Thoracic aorta (tissue), 2 donors: ENCODE measurements at places on chromosomes 5 and 9. TPM values are rescaled to one million over a fixed set of nuclear protein-coding genes. Genes with fewer than 3 reads are reported as not detected.

The NR2F1 gene
- 3.4 TPM for total RNA-seq

The PLCXD3 gene
- 5.9 TPM for total RNA-seq

The SLC6A19 gene
- total RNA-seq: not detected

The BHMT gene
- total RNA-seq: 0.41 TPM

DNA sequence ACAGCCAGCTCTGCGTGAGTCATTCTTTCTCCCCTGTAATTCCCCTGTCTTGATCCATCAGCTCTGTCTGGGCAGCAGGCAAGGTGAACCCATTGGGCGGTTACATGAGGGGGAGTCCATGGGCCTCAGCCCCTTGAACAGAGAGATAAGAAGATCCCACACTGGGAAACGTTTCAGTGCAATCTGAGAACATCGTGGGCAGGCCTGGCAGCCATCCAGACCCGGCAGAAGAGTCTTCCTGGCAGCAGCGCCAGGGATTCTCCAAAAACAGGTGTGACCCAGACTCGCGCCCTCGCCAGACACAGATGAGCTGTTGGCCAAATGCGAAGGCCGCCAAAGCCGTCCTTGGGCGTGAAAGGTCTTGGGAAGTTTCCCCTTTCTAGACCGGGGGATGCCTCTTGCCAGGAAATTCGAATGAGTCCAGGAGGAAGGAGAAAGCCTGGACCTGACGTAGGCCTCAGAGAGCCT lies 6.4 kb upstream of the SLC12A7 start:
- DNase-seq: no peak

DNA sequence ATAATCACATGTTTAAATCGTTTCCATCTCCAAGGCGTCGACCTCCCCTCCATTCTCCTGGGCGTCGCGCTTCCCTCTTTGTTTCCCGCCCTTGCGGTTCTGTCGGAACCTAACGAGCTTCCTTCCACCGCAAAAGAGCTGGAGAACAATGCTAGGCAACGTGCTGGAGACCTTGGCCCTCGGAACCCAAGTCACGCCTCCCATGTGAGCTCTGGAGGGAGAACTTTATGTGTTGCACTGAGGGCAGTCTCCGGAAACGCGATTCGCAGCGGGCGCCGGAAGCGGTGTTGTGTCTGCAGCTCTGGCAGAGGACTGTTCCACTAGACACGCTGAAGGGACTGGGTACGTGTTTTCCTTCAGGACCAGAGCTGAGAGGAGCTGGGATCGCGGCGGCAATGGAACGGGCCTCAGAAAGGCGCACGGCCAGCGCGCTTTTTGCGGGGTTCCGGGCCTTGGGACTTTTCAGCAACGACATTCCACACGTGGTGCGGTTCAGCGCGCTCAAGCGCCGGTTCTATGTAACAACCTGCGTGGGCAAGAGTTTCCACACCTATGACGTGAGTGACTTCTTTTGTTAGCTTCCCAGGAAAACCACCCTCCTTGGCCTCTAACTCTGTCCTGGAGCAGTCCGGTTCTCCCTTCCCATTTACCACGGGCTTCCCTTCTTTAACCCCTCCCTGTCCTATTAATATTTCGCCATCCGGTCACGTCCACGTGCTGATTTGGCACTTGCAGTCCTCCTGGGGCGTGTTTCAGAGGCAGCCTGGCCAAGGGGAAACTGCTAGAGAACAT lies at the start of gene WDR36:
Gene WDR36 (plus strand): TSS at position 287 of the 792 bp plus-strand sequence. CDS start 109 bp downstream, at position 396.
- peak; percentile 62 for DNase-seq

GRCh38 chr9:112861155-112861554 lies 29.5 kb downstream of the SLC46A2 start:
- DNase-seq: no peak

DNA sequence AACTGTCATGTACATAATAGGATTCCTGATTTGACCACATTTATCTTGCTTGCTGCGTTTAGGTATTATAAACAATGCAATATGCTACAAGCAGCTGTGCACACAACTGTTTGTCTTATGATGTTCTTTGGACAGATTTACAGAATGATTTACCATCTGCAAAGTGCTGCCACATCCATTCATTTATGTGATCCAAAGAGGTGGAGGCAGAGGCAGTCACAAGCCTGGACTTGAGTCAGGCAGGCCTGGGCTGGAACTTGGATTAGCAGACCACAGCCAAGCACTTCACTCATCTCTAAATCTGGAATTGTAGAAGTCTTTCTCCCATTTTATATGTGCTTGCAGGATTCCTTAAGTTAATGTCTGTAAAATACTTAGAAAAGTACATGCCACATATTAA lies 149.0 kb downstream of the INSYN2B start:
- DNase-seq: no peak

GRCh38 chr5:109250080-109250479 lies 159.7 kb downstream of the PJA2 start:
- DNase-seq: no peak

- no peak for DNase-seq
These were observed 8.9 kb upstream of the AMACR start for GRCh38 chr5:34016750-34017149.

DNA sequence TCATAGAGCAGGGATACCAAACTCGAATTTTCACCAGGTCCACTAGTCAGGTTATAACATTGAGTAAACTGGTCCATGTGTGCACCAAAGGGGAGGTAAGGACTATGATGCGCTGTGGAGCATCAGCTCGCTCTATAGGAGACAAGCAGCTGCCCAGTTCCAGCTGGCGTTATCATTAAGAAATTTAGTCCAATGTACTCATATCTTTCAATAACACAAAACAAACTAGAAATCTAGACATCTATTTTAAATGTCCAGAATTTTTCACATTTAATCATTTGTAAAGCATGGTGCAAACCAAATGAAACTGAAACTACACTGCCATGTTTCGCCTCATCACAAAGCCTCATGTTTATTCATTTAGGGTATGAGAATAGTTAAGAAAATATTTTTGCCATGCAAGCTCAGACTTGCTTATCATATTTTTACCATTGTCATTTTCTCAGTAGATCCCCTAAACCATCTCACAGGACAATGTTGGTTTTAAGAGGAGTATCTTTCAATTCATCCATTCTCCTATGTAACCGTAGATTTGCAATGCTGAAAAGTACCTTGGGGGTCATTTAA lies 50.9 kb downstream of the ZNF474 start:
- DNase-seq: no peak

GRCh38 chr5:101860563-101860962 lies 435.5 kb downstream of the SLCO4C1 start:
- no peak for DNase-seq

GRCh38 chr9:81150016-81150625 lies 539.2 kb downstream of the TLE1 start:
- no peak for DNase-seq

DNA sequence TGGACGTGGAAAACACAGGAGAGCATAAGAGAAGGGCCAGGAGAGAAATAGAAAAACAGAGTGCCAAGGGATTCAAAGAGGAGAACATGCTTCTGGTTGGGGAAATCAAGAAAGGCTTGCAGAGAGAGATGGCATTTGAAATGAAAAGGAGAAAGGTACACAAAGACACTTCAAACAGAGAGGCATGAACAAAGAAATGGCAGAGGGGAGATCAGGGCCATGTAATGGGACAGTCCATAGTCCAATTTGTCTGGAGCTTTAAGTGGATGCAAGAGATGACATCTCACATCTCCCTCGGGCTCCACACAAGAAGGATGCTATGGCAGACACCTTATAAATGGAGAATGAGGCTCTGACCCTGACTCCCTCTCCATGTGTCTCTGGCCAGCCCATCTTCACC lies 331.1 kb downstream of the MLLT3 start:
- DNase-seq: no peak

DNA sequence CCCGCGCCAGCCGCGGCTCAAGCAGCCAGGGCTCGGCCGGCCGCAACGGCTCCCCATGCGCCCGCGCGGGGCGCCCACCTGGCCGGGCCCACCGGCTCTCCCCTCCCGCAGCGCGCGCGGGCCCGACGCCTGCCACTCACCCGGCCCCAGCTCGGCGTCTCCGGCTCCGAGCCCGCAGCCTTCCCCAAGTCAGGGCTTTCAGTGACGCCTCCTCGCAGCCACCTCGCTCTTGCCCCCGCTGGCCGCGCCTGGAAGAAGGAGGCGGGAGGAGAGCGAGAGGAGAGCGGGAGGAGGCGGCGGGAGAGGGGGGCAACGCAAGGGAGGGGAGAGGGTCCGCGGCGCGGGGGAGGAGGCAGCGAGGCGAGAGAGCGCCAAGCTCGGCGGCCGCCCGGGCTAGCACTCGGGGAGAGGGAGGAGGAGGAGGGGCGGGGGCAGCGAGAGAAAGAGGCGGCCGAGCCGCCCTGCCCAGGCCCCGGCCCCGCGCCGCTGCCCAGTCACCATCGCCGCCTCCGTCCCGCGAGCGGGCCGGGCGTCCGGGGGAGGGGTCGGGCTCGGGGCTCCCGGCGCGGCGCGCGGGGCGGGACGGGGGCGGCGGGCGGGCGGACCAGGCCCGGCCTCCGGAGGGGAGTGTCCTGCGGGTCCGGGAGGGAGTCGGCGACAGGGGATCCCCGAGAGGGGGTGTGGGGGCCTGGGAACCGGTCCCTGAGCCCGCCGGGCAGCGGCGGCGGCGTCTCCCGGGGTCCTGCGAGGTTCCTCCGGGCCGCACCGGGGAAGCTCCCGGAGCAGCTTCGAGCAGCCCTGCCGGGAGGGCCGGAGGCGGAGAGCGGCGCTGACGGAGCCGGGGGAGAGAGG lies at the start of gene LHFPL2:
Gene LHFPL2 (minus strand): TSS at position 414 of the 852 bp plus-strand sequence. CDS start 138,559 bp downstream, outside the sequence.
- DNase-seq: peak; percentile 46

DNA sequence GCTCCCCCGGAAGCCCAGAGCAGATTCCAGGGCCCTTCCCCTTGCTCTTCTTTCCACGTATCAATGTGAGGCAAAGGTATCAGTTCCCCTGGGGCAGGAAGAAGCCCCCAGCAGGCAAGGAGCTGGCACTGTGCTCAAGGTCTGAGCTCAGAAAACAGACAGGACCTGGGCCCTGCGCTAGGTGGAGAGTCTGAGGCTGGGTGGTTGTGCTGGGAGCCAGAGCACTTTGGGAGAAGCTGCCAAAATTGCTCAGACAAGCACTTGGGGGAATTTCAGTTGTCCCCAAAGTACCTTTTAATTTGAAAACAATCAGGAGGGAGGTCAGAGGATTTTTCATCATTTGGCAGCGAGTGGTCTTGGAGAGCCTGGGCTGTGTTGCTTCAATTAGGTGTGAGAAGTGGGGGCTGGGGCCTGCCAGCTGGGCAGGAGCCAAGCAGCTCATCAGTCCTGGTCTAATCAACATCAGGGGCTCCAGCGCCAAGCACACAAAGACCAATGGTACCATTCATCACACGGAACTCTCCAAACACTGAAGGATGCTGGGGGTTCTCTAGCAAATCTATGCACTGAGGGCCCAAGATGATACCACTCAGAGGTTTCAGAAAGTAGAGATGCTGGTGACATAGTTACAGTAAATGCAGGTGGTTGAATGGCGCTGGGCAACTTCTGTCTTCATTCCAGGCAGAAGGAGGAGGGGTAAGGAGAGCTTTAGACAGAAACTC lies 176.5 kb downstream of the SNX18 start:
- no peak for DNase-seq

DNA sequence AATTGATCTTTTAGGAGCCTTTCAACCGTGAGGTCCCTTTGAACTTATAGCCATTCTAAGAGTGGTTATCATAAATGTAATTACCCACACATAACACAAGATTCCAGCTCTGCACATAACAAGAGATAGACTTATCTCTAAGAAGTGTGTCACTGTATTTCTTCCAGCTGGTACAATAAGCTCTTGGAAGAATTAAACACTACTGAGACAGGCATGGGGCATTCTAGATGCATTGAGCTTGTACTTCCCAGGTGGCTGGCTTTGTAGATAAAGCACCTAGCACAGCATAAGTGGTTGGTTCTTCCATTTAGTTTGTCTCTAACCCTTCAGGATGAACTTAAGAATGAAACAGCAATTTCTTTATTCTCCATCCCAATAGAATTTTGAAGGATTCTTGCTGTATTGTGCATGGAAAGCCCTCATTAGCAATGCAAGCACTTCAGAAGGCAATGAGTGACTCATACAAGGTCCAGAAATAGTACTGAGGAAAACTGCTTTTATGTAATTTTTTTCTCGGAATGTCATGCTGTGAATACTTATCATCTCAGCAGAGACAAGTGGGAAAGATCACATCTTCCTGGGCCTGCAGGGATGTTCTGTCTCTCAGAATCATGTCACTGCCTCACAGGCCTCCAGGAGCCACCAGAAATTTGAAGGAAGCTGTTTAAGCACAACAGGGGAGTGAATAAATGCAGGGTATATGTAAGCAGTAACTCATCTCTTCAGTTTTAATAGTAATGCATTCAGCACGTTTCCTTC lies 91.1 kb upstream of the CD180 start:
- DNase-seq: no peak

DNA sequence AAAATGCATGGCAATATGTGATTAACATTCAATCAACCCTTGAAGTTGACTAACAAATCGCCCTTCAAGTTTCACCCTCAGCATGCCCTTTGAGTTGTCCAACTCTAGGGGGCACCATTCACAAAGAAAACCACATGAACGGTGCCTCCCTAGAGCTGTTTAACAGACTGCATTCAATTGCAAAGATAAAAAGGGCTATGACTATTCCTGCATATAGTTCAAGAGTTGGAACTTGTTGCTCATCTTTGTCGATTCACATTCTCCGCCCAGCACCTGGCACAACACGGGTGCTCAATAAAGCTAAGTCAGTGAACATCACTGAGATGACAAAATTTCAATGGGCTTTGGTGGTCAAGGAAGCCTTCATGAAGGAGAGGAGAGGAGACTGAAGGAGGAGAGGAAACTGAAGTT lies 69.6 kb upstream of the SLC30A5 start:
- DNase-seq: no peak

GRCh38 chr9:100167176-100167575 lies 68.1 kb downstream of the INVS start:
- DNase-seq: no peak

DNA sequence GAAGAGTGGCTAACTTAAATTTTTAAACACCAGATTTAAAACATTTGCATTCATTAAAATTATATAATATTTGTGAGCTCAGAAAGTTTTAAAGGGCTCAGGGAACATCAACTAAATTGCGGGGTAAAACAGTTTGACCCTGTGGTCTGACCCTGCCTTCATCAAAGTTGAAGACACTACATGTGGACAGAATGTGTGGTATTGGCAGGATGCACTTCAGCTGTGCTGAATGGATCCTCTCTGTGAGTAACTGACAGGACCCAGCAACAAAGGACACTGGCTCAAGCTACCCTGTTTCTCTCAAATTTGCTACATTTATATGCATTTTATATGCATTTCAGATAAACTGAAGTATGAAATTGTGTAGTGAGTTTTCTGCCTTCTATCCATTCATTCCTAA lies 288.5 kb downstream of the ZNF608 start:
- no peak for DNase-seq
